ENCODE measurements at places on chromosomes 5 and 9.

DNA sequence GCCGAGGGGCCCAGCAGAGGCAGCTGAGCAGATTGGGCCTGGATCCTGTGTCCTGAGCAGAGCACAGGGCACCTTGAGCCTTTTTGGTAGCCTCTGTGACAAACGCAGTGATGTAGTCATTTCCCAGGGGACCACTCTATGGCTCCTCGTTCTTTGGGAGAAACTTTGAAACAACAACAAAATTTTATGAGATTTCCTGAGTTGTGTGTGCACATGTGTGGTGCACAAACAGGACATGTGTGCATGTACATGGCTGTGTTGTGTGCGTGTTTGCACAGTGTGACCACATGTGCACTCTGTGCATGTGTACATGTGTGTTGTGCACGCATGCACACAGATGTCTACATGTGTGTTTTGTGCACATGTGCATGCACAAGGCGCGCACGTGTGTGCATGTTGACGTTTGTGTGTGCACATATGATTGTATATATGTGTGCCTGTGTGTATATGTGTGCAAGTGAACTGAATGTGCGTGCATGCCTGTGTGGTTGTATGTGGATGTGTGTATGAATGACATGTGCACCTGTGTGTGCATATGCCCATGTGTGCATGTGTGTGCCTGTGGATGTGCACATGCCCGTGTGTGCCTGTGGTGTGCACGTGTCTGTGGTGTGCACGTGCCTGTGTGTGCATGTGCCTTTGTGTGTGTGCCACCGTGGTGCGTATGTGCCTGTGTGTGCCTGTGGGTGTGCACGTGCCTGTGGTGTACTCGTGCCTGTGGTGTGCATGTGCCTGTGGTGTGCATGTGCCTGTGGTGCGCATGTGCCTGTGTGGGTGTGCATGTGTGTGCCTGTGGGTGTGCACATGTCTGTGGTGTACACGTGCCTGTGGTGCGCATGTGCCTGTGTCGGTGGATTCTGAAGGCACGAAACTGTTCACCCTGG is 221.6 kb downstream of the CACNA1B start:
- DNase-seq = peak; percentile 4

DNA sequence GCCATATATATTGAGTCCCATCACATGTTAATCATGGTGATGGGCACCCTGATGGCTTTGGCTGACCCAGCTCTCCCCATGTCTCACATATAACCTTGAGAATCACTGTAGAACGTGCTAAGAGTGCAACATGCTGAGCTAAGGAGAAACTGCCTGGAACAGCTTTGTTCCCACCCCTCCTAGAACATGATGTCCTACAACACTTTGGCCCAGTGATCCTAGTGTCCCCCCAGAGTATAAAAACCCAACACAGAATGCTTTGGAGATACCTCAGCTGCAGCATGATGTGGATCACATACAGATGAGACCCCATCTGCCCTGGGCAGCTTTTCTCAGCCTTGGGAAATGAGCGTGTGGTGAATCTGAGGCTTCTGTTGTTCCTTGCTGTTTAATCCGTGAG is 343.5 kb downstream of the NFIB start:
- no peak for DNase-seq

- DNase-seq = no peak
Observed at GRCh38 chr9:88978034-88978433, 13.2 kb upstream of the S1PR3 start.

DNA sequence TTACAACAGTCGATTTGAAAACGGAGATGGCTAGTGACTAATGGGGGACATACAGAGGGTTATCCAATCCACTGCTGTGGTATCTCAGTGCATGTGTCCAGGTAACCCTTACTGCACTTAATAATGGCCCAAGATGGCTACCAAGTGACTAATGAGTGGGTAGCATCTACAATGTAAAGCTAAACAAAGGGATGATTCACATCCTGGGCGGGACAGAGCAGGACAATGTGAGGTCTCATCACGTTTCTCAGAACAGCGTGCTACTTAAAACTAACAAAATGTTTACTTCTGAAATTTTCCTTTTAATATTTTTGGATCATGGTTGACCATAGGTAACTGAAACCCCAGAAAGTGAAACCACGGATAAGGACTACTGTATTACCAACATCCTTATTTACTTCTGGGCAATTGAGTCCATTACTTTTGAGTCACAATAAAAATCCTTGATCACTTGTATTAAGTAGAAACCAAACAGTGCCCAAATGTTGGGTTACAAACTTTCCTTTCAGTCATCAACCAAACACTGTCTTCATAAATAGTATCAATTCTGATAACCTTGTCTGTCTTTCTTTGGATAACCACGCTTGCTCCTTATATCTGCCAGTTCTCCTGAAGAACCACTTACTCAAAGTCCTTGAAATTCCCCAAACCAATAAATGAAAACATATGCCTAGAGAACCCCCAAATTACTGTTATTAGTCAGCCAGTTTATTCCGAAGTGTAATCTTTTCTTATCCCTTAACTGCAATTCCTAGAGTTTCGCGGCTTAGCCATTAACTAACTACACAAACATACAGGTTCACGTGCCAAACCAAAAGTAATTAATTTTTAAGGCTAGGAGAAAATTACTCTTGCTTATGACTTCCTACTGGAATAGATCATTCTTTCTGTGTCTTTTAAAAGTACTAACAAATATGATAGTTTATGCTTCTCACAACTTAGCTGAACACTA is 59.7 kb downstream of the ELL2 start:
- no peak for DNase-seq

DNA sequence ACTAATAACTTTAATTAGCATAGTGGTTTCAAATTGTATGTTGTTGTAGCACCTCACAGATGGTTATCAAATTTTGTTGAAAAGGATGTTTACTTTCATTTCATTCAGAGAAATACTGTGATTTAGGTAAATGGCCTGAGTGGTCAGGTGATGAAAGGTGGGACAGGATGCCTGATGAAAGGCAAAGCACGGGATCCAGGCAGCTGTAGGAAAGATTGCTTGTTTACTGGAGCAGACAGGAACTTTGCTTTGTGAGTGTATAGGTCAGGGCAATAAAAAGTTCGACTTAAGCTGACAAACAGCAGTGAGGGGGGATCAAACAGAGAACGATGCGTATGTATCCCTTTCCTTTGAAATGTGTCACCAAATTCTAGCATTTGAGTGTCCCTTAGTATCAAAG is 19.0 kb downstream of the KIAA1958 start:
- DNase-seq = no peak

DNA sequence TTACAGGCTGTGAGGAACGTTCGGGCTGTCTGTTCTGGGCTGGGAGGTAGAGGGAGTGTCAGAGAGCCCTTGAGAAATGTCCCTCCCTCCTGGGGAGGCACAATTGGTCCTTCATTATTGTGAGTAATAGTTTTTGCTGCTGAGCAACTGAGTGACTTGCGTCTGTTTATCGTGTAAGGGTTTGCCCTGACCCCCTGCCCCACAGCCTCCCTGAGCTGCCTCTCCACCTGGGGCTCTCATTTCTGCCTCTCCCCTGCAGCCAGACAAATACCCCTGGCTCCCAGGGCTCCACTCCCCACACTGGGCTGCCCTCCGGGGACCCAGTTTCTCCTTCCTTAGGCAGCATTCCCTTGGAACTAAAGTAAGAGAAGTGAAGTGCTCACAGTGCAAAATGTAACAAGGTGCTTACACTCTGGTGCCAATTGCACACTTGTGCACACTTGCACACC is 174.9 kb upstream of the MVB12B start:
- peak; percentile 7 for DNase-seq

- no peak for DNase-seq
Observed at GRCh38 chr5:61275841-61276240, 56.2 kb upstream of the ZSWIM6 start.

DNA sequence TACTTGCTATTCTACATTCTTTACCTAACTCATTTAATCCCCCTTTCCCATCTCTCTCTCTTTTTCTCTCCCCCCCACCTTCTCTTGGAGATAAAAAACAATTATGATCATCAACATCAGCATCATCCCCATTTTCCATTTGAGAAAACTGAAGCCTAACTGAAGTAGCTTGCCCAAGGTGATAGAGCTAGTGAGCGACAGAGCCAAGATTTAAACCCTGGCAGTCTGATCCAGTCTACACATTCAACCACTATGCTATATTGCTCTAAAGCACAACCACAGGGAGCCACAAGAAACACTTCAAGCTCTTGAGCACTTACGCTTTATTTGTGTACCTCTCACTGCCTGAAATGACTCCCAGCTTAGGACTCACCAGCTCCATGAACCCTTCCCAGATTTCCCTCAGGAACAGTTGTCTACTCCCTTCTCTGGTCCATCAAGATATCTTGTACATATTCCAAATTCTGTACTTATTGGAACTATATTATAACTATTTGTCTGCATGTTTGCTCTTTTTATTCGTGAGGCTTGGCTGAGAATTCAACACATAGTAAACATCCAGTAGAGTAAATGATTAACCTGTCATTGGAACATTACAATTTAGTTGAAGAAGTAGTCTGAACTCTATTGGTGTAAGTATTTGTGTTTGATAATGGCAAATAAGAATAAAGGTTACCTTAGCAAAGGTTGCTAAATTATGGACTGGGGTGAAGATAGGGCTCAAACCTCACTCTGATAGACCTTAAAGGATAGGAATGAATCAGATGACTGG is 164.8 kb downstream of the EFNA5 start:
- no peak for DNase-seq

GRCh38 chr5:175889910-175890684 is 18.7 kb downstream of the CPLX2 start:
- no peak for DNase-seq
